ENCODE measurements at places on chromosomes 4 and X. TPM values are rescaled to one million over a fixed set of nuclear protein-coding genes. Genes with fewer than 3 reads are reported as not detected.

Gene OPRPN
- total RNA-seq = not detected

- H3K27ac ChIP-seq = no peak overlapping the region
- no peaks in the 10 kb centered on the region for H3K4me1 ChIP-seq
- H3K4me3 ChIP-seq = no peak overlapping the region
- no peaks in the 10 kb centered on the region for H3K27me3 ChIP-seq
Measured at GRCh38 chr4:158538176-158538575, 16.5 kb downstream of the RXFP1 start.

DNA sequence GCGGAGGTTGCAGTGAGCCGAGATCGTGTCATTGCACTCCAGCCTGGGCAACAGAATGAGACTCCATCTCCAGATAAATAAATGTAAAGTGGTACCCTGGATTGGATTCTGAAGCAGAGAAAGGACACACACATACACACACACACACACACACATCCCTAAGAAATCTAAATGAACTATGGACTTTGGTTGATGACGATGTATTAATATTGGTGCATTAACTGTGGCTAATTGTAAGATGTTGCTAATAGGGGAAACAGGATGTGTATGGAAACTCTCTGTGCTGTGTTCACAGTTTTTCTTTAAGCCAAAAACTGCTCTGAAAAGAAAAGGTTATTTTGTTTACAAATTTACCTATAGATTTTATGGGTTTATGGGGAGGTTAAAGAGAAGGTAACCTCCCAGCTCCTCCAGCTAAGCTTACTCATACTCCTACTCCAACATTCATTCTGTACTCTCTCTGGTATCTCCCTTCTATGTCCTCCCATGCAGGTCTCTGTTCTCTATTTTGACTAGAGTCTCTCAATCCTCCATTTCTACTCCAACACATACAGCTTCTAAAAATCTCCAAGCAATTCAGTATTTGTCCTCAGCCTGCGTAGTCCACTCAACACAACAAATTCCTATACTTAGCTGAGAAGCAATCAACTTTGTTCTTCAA, 46.5 kb upstream of the RELL1 start:
- no peak for DNase-seq
- no peak overlapping the region for H3K4me3 ChIP-seq
- H3K36me3 ChIP-seq = no peaks in the 10 kb centered on the region

- H3K4me3 ChIP-seq = peak overlapping the region; percentile 18
- peak overlapping the region; percentile 66 for H3K27ac ChIP-seq
- no peaks in the 10 kb centered on the region for H3K27me3 ChIP-seq
- peaks cover 77% of the 10 kb centered on the region for H3K4me1 ChIP-seq
- DNase-seq = peak; percentile 53
- no peaks in the 10 kb centered on the region for H3K36me3 ChIP-seq
Measured at GRCh38 chr4:148053298-148054003, 321.6 kb downstream of the ARHGAP10 start.

DNA sequence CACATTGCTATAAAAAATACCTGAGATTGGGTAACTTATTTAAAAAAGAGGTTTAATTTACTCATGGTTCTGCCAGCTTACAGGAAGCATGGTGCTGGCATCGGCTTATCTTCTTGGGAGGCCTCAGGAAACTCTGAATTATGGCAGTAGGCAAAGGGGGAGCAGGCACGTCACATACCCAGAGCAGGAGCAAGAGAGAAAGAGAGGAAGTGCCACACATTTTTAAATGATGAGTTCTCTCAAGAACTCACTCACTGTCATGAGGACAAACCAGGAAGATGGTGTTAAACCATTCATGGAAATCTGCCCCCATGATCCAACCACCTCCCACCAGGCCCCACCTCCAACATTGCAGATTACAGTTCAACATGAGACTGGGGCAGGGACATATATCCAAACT, 10.0 kb upstream of the AFF1 start:
- peaks cover 4% of the 10 kb centered on the region for H3K36me3 ChIP-seq
- H3K27me3 ChIP-seq = no peaks in the 10 kb centered on the region
- H3K4me3 ChIP-seq = no peak overlapping the region
- peaks cover 28% of the 10 kb centered on the region for H3K4me1 ChIP-seq
- H3K27ac ChIP-seq = peak overlapping the region; percentile 30

DNA sequence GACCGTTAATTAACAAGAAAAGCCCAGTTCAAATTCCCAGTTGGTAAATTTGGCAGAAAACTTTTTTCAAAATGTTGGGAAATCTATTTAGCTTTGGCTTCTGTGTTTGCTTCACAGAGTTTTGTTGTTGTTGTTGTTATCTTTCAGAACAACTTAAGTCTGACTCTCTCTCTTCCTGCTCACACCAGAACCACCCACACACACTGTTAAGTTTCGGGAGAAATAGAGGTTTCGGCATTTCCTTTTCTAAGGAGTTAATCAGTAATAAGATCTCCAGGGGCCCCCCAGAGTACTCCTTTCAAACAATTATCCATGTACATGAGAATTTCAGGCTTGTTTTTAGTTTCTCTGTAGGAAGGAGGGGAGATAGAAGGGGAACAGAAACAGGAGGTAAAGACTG, 106.2 kb upstream of the PTCHD1 start:
- H3K4me3 ChIP-seq = no peak overlapping the region
- H3K27ac ChIP-seq = no peak overlapping the region
- H3K27me3 ChIP-seq = no peaks in the 10 kb centered on the region
- DNase-seq = no peak

- no peak for DNase-seq
- H3K4me1 ChIP-seq = peaks cover 52% of the 10 kb centered on the region
- no peak overlapping the region for H3K4me3 ChIP-seq
- H3K27me3 ChIP-seq = no peaks in the 10 kb centered on the region
- no peak overlapping the region for H3K27ac ChIP-seq
Measured at GRCh38 chr4:148069086-148069894, 337.4 kb downstream of the ARHGAP10 start.

DNA sequence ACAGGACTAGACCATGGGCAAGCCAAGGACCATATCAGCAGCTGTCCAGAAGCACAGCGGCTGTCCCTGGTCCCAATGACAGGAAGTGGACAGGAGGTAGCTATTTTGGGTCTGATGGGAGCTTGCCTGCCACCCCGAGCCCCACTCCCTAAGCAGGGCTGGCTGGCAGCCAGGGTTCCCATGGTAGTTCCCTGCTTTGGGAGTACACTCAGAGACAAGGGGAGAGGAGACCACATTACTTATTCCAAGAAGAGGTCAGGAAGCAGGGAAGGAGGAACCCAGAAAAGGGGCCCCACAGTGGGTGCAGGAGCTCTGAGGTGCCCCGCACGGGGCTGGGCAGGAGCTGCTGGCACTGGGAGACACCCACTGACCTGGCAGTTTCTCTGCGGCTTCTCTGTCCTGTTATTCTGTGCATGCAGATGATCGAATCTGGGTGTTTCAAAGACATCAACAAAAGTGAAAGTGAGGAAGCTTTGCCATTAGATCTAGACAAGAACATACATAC, 36.3 kb downstream of the HTT-AS start:
- no peaks in the 10 kb centered on the region for H3K36me3 ChIP-seq
- peak; percentile 36 for DNase-seq
- H3K27ac ChIP-seq = peak overlapping the region; percentile 41
- peaks cover 20% of the 10 kb centered on the region for H3K4me1 ChIP-seq
- peak overlapping the region; percentile 18 for H3K4me3 ChIP-seq
- H3K27me3 ChIP-seq = no peaks in the 10 kb centered on the region

Gene ADH4
- not detected for total RNA-seq

GRCh38 chrX:123080065-123080464, 104.0 kb upstream of the GRIA3 start:
- DNase-seq = no peak
- H3K27ac ChIP-seq = no peak overlapping the region
- H3K36me3 ChIP-seq = no peaks in the 10 kb centered on the region
- H3K27me3 ChIP-seq = no peaks in the 10 kb centered on the region

GRCh38 chrX:109934434-109934833, 68.5 kb upstream of the TMEM164 start:
- no peaks in the 10 kb centered on the region for H3K36me3 ChIP-seq
- H3K4me1 ChIP-seq = no peaks in the 10 kb centered on the region
- H3K27me3 ChIP-seq = no peaks in the 10 kb centered on the region

- peaks cover 4% of the 10 kb centered on the region for H3K4me1 ChIP-seq
- no peaks in the 10 kb centered on the region for H3K36me3 ChIP-seq
- no peaks in the 10 kb centered on the region for H3K27me3 ChIP-seq
Measured at GRCh38 chrX:43840265-43840664, 42.0 kb downstream of the MAOB start.

DNA sequence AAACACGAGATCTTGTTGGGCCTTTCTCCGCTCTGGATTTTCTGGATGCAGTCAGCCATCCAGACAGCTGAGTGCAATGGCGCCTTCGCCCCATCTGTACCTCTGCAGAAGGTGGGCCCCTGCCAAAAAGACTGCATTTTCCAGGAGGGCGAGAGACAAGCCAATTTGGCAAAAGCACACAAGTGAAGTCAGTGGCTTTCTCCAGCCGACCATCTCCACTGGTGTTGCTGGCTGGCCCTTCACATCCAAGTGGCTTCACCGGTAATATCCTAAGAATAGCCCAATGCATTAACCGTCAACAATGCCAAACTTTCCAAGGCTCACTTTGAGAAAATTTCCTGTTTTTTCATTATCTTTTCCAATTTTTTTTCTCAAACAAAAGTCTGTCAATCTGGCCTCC, 96.2 kb upstream of the MXRA5 start:
- H3K4me1 ChIP-seq = no peaks in the 10 kb centered on the region
- H3K27me3 ChIP-seq = no peaks in the 10 kb centered on the region
- no peak for DNase-seq
- no peaks in the 10 kb centered on the region for H3K36me3 ChIP-seq

DNA sequence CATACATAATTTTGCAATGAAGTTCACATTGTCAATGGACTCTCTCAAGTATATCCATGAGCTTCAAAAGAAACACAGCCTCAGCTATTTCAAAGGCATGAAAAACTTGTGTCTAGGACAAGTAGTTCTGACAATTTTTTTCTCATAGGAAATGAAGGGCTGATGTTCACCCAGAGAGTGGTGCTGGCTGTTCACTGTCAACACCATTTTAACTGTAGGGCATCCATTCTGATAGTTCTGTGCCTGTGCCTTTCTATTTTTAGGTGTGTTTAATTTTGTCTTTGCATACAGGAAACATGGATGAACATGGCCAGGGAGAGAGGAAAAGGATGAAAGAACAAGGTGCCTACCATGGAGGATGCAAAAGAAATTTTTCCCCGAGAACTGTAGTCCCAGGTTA, 135.3 kb upstream of the MAP9 start:
- no peak overlapping the region for H3K27ac ChIP-seq
- H3K4me1 ChIP-seq = peaks cover 3% of the 10 kb centered on the region
- no peaks in the 10 kb centered on the region for H3K36me3 ChIP-seq
- DNase-seq = no peak

Gene MAOB
- total RNA-seq = 31.2 TPM

DNA sequence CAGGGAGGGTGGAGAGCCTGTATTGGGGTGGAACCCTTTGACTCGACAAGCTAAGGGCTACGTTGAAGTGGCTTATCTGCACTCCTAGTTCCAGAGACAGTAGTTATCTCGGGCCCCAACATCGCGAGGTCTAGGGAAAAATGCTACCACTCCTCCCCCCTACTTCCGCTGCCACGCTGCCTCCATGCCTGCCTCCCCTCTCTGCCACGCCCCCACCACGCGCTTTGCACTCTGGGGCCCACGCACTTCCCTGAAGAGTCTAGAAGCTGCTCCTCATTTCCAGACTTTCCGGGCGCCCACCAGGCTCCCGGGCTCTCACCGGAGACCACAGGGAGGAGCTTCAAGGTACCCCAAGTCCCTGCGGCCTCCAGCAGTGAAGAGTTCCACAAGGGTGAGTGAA, at the start of gene PASD1:
Gene PASD1 (plus strand): TSS at position 227 of the 400 bp plus-strand sequence. CDS start 37,879 bp downstream, outside the sequence.
- H3K27ac ChIP-seq = no peak within 1 kb of the TSS
- H3K36me3 ChIP-seq = no peaks in the 10 kb centered on the region
- no peaks in the 10 kb centered on the region for H3K4me1 ChIP-seq
- H3K4me3 ChIP-seq = no peak within 1 kb of the TSS
- H3K27me3 ChIP-seq = no peaks in the 10 kb centered on the region

- DNase-seq = no peak
- H3K36me3 ChIP-seq = no peaks in the 10 kb centered on the region
- H3K27ac ChIP-seq = no peak overlapping the region
- no peak overlapping the region for H3K4me3 ChIP-seq
- no peaks in the 10 kb centered on the region for H3K4me1 ChIP-seq
Measured at GRCh38 chr4:146442801-146443200, 78.9 kb downstream of the SLC10A7 start.

Gene GNRHR
- total RNA-seq = not detected

- H3K4me1 ChIP-seq = no peaks in the 10 kb centered on the region
- no peak for DNase-seq
- H3K4me3 ChIP-seq = no peak overlapping the region
- no peaks in the 10 kb centered on the region for H3K27me3 ChIP-seq
- no peaks in the 10 kb centered on the region for H3K36me3 ChIP-seq
- no peak overlapping the region for H3K27ac ChIP-seq
Measured at GRCh38 chrX:119145241-119145653, 17.6 kb upstream of the KIAA1210 start.

Gene YIPF7
- 9.0 TPM for total RNA-seq

- no peak for DNase-seq
- no peak overlapping the region for H3K27ac ChIP-seq
- no peaks in the 10 kb centered on the region for H3K27me3 ChIP-seq
Measured at GRCh38 chr4:48693856-48694574, 86.1 kb downstream of the FRYL start.

GRCh38 chrX:31836479-31836878, 764.6 kb upstream of the FTHL17 start:
- no peaks in the 10 kb centered on the region for H3K36me3 ChIP-seq
- H3K27ac ChIP-seq = no peak overlapping the region
- no peaks in the 10 kb centered on the region for H3K27me3 ChIP-seq
- H3K4me1 ChIP-seq = no peaks in the 10 kb centered on the region
- no peak for DNase-seq

Gene BTK
- total RNA-seq = 1.00 TPM

DNA sequence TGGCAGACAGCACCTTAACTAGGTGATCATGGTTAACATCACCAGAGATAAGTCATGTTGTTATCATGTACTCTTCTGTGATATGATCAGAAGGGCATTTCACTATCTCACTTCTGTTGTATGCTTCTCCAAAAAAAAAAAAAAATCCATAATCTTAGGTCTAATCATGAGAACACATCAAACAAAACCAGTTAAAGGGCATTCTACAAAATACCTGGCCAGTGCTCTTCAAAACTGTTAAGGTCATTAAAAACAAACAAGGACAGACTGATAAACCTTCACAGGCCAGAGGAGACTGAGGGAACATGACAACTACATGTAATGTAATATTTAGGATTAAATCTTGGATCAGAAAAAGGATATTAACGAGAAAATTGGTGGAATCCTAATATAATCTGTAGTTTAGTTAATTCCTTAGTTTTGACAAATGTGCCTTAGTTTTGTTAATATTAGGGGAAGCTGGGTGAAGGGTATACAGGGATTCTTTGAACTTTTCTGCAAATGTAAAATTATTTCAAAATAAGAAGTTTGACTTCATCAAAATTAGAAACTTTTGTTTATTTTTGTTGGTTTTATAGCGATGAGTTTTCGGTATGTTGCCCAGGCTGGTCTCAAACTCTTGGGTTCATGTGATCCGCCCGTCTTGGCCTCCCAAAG, 18.0 kb downstream of the RBM10 start:
- DNase-seq = no peak
- H3K4me3 ChIP-seq = no peak overlapping the region
- H3K27me3 ChIP-seq = no peaks in the 10 kb centered on the region
- no peaks in the 10 kb centered on the region for H3K4me1 ChIP-seq
- H3K36me3 ChIP-seq = no peaks in the 10 kb centered on the region

Gene BRS3
- total RNA-seq = not detected

Gene CPE
- total RNA-seq = 20.6 TPM

GRCh38 chr4:23903859-23904438, 14.1 kb upstream of the PPARGC1A start:
- peaks cover 12% of the 10 kb centered on the region for H3K4me1 ChIP-seq
- no peaks in the 10 kb centered on the region for H3K27me3 ChIP-seq
- H3K36me3 ChIP-seq = no peaks in the 10 kb centered on the region

All from gastrocnemius medialis (tissue), 4 donors.